H9 (cell line): ENCODE measurements at places on chromosomes 1 and 21. TPM values are rescaled to one million over a fixed set of nuclear protein-coding genes. Genes with fewer than 3 reads are reported as not detected.
A peak's percentile ranks its signal among the peaks of the same experiment; 100 is the strongest.

GBP6 gene
- not detected in 2 replicates for total RNA-seq

DNA sequence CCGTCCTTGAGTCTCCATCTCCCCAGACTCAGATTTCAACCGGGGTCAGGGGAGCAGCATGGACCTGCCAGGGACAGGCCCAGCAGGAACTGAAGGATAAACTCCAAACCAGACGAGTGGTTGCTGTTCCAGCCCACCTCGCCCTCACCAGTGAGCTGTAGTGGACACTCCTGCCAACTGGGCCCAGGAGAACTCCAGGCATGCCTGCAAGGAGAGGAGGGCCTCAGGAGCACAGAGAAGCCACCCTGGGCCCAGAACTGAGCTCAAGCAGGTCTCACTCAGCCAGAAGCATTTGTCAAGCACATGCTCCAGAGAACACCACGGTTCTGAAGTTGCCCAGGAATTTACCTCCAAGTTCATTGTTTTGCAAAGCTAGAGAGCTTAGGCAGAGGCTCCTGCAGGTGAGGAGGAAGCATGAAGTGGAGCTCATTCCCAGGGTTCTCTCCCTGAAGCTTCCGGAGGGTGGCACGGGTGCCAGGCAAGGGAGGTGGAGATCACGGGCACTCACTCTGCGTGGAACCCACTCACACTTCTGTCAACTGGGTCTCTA, 61.0 kb downstream of the MATN1 start:
- DNase-seq = peak; percentile 45

GRCh38 chr1:218817071-218817470, 356.6 kb upstream of the LYPLAL1 start:
- DNase-seq = no peak

DNA sequence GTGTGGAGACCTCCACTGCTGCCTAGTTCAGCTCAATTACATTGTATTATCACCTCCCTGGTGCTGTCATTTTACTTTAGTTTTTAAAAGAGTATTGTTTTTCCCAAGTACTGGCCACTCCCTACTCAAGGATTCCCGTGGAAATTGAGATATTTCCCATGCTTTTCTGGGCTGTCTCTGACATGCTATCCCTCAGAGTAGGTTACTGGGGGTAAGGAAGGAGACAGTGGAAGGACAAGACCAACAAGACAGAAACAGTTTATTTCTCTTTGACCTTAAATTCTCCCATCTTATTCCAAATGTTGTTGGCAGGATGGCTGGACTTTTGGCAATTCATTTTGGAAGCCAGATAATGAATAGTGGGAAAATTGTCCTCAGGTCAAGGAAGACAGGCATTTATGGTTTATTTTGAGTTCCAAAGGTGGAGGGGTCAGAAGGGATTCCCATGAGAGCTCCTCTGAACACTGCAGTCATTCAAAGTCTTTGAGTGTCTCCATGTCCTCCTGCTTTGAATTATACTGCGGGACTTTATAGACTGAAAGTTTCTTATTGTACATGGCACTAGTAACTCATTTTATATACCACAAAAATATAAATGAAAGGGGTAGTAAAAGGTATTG, 20.3 kb downstream of the RGS5 start:
- DNase-seq = no peak

DNA sequence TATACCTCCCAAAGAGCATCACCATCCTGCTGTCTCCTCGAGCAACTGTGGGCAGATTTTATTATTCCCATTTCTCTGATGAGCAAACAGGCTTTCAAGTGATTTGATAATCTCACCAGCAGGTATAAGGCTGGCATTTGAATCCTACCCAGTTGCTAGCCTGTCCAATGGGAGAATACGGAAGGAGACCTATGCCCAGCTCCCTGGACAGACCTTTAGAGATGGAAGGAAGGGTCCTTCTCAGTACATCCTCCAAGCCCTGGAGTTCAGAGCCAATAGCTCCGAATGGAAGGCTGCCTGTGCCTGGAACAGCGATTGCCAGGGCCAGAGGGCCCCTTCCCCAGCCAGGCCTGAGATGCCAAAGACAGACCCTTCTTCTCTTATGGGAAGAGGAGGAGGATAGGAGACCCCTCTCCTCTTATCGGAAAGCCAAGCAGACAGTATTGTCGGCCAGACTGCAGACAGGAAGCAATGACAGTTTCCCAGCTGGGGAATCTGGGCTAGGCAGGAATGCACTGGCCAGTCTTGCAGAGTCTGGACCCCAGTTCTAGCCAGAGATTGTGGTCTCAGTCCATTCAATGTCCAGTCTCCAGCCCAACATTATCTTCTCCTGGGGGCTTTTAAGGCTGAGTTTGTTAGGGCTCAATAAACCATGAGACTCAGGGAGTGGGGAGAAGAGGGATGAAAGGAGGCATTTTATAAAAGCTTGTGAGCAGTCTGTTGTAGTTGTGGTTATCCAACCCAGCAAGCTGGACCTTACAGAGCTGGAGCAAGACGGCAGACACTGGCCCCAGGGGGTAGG, 2.0 kb downstream of the IFFO2 start:
- no peak for DNase-seq

DNA sequence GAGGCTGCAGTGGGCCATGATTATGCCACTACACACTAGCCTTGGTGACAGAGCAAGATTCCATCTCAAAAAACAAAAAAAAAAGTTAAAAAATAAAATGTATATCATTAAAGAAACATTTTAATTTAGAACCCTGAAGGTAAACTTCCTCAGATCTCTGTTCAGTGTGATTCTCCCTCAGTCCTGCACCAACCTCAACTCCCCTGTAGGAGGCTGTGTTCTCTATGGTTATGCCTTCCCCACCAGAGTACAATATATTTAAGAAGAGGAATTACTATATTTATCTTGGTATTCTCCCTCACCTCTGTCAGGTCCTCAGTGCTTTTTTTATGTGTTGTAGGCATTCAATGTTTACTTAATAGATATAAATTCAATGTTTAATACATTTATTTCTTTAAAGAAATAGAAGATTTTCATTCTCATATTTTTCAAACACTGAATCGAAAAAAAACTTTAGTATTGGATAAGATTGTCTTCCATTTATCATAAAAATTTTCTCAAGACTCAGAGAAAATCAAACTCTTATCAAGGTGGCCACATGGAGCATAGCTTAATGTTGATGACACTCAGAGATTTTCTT, 4.8 kb upstream of the LRRC8B start:
- DNase-seq = no peak

GRCh38 chr1:197180252-197180878, 33.9 kb upstream of the ASPM start:
- no peak for DNase-seq

- DNase-seq = peak; percentile 55
Measured at GRCh38 chr1:207077470-207078377, 10.9 kb upstream of the C4BPB start.

GRCh38 chr21:14987370-14988170, 77.2 kb downstream of the NRIP1 start:
- no peak for DNase-seq

GRCh38 chr1:15941044-15941840, 34.7 kb downstream of the ZBTB17 start:
- DNase-seq = no peak

PTGS2 gene
- total RNA-seq = 0.35 and 0.37 TPM in 2 replicates

PROK1 gene
- total RNA-seq = not detected in 2 replicates
